ENCODE measurements at places on chromosomes 12 and 14.

- DNase-seq, result peak; percentile 84
Observed at GRCh38 chr14:39492267-39492666, 60.0 kb upstream of the FBXO33 start.

GRCh38 chr12:47834199-47834903 is 14.6 kb upstream of the HDAC7 start:
- DNase-seq, result no peak

- DNase-seq, result peak; percentile 22
Observed at GRCh38 chr12:62839869-62840660, 94.9 kb downstream of the PPM1H start.

GRCh38 chr12:116186482-116187150 is 90.9 kb downstream of the MED13L start:
- peak; percentile 25 for DNase-seq

- DNase-seq, result no peak
Observed at GRCh38 chr14:104822821-104823615, 22.1 kb downstream of the ZBTB42 start.

- no peak for DNase-seq
Observed at GRCh38 chr14:75158843-75159614, 17.4 kb downstream of the TMED10 start.

- DNase-seq, result no peak
Observed at GRCh38 chr12:89559753-89560152, 33.9 kb upstream of the POC1B start.

DNA sequence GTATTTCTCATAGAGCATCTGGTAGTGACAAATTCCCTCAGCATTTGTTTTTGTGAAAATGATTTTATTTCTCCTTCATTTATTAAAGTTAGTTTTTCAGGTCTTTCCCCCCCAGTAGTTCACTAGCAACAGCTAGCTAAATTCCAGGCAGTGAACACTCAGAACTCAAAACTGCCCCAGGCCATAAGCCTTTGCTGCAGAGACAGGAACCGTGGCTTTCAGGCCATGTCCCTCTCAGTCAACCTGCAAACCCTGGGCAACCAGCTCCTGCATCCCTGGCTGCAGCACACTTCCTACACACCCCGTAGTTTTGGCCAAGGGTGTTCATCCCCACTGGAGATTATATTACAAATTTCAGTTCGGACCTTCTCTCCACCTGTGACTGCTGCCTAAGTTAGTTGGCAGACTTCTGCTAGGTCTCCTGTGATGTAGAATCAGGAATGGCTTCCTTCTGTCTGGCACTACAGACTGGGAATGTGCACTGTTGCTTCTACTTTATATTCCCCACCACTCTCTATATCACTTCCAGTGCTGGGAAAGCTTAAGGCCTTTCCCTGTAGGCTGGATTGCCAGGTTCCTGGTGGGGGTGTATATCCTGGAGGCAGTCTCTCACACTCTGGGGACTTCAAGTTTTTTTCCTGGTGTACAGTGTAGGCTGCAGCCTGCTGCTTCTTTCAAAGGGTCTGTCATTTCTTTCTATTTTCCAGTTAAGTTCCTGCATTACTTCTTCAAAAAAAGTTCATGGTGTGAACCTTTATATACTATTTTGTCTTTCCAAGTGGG is 924.4 kb upstream of the LRFN5 start:
- no peak for DNase-seq

- DNase-seq, result no peak
Observed at GRCh38 chr12:107560165-107560898, 125.3 kb upstream of the PWP1 start.

GRCh38 chr12:46206471-46206870 is 62.4 kb downstream of the SLC38A1 start:
- no peak for DNase-seq

DNA sequence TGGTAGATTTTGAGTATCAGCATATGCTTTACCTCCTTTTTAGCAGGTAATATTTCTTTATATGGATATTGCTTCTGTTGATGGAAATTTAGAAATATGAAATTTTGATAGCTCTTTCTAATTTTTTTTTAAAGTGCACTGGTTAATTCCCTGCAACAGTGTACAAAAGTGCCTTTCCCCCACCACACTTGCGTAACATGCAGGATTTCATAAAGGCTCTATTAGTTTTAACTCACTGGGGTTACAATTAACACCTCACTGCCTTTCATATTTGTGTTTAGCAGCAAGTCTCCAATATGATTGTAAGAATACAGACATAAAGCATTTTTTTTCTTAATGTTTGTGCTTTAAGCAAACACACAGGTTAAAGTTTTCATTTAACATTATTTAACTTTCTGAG is 25.6 kb downstream of the MNAT1 start:
- DNase-seq, result no peak

DNA sequence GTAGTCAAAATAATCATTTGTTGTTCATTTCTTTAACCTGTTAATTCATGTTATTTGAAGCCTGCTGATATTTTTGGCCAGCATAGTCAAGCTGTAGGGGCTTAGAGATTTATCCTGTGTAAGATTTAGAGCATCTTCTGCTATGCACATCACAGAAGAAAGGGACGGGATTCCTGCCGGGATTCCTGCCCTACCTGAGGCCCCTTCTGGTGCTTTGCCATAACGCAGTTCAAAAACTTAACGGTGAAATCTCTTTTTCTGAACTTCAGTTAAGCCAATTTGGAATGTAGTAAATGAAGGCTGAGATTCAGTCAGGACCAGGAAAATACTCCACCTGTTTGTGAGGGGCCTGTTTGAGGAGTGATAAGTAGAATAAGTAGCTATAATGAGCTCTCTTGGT is 50.7 kb upstream of the TMEM260 start:
- DNase-seq, result no peak

DNA sequence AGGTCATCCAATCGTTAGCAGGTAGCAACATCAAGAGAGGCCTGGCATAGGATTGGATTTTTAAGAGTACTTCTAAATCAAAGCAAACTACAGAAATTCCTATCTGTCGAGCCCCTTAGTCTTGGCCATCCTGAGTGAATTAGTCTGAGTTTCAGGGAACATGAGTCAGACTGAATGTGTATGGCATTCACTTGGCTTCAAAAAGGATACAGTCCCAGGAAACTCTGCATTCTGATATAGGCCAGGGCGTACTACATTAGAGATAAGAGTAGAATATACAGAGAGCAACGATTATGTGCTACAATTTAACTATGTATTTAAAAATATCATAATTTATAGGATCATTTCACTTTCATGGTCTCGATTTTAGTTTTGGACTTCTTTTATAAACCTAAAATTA is 242.2 kb downstream of the SOX5 start:
- DNase-seq, result no peak

- no peak for DNase-seq
Observed at GRCh38 chr12:44550377-44550776, 325.7 kb downstream of the NELL2 start.

- DNase-seq, result no peak
Observed at GRCh38 chr14:35043046-35043445, 3.0 kb upstream of the FAM177A1 start.

- DNase-seq, result peak; percentile 40
Observed at GRCh38 chr12:95943330-95943842, at the start of gene AMDHD1. AMDHD1 (plus strand) TSS chr12:95943331; CDS start chr12:95943399, 68 bp downstream.

- peak; percentile 73 for DNase-seq
Observed at GRCh38 chr14:38073641-38074040, 134.1 kb upstream of the SSTR1 start.

DNA sequence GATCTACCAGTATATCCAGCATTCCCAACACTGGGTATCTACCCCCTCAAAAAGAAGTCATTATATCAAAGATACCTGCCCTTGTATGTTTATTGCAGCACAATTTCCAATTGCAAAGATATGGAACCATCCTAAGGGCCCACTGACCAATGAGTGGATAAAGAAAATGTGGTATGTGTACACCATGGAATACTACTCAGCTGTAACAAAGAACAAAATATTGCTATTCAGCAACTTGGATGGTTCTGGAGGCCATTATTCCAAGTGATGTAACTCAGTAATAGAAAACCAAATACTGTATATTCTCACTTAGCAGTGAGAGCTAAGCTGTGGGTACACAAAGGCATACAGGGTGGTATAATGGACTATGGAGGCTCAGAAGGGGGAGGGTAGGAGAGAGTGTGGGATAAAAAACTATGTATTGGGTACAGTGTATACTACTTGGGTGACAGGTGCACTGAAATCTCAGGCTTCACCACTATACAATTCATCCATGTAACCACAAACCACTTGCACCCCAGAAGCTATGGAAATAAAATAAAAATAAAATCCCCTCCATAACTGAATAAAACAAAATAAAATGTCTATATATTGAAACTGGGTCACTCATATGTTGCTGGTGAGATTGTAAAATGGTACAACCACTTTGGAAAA is 34.7 kb upstream of the STK38L start:
- DNase-seq, result no peak

GRCh38 chr14:95133282-95133681 is 24.0 kb downstream of the DICER1 start:
- DNase-seq, result no peak

GRCh38 chr12:42507565-42507964 is 82.0 kb downstream of the PRICKLE1 start:
- DNase-seq, result no peak

DNA sequence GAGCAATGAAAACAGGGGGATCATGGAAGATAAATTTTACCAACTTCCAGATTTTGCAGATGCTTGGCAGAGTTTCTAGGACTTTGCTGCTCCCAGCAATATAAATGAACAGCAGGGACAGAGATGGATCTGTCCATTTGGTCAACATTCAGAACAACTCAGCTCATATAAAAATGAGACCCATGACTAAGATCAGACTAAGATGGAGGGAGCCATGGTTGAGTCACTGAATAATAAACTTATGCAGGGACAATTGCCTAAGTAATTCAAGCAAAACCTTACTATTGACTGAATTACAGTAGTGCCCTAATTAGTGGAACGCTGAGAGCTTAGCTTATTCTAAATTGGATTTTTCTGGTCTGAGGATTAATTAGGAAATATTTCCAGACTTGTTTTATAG is 205.1 kb downstream of the SLC5A8 start:
- no peak for DNase-seq

All from AG10803 (cell line).